ENCODE measurements at places on chromosomes 6 and 20. TPM values are rescaled to one million over a fixed set of nuclear protein-coding genes. Genes with fewer than 3 reads are reported as not detected.
A peak's percentile ranks its signal among the peaks of the same experiment; 100 is the strongest.

TFAP2B gene
- not detected for total RNA-seq

SPDEF gene
- total RNA-seq, result 0.18 TPM

TREM1 gene
- total RNA-seq, result 0.62 TPM

E2F1 gene
- 45.9 TPM for total RNA-seq

HLA-DQA2 gene
- not detected for total RNA-seq

ADTRP gene
- total RNA-seq, result 29.6 TPM

FABP7 gene
- not detected for total RNA-seq

PGC gene
- total RNA-seq, result not detected

GRCh38 chr6:105816847-105817246 lies 269.3 kb upstream of the PRDM1 start:
- peaks cover 12% of the 10 kb centered on the region for H3K4me1 ChIP-seq
- no peaks in the 10 kb centered on the region for H3K36me3 ChIP-seq
- no peak overlapping the region for H3K27ac ChIP-seq
- H3K27me3 ChIP-seq, result peaks cover 9% of the 10 kb centered on the region
- no peak overlapping the region for H3K4me3 ChIP-seq

- H3K4me1 ChIP-seq, result no peaks in the 10 kb centered on the region
- no peak for DNase-seq
- H3K27me3 ChIP-seq, result peaks cover 7% of the 10 kb centered on the region
- no peak overlapping the region for H3K27ac ChIP-seq
- H3K4me3 ChIP-seq, result no peak overlapping the region
- no peaks in the 10 kb centered on the region for H3K36me3 ChIP-seq
These were observed 10.4 kb downstream of the DACT2 start for GRCh38 chr6:168309183-168309582.

DNA sequence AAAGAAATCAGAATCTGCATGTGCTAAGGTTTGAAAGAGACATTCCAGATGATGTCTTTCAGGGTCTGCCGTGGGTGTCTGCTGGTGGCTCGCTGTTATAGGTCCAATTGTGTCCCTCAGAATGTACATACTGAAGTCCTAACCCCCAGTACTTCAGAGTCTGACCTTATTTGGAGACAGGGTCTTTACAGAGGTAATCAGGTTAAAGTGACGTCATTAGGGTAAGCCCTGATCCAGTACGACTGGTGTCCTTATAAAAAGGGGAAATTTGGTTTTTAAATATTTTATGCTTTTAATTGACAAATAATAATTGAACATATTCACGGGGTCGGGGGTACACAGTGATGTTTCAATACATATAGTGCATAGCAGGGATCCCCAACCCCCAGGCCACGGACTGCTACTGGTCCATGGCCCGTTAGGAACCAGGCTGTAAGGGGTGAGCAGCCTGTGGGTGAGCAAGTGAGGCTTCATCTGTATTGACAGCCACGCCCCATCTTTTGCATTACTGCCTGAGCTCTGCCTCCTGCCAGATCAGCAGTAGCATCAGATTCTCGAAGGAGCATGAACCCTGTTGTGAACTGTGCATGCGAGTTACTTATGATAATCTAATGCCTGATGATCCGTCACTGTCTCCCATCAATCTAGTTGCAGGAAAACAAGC lies 33.2 kb upstream of the SLC22A23 start:
- H3K36me3 ChIP-seq, result no peaks in the 10 kb centered on the region
- H3K4me1 ChIP-seq, result no peaks in the 10 kb centered on the region
- peaks cover 27% of the 10 kb centered on the region for H3K27me3 ChIP-seq

DNA sequence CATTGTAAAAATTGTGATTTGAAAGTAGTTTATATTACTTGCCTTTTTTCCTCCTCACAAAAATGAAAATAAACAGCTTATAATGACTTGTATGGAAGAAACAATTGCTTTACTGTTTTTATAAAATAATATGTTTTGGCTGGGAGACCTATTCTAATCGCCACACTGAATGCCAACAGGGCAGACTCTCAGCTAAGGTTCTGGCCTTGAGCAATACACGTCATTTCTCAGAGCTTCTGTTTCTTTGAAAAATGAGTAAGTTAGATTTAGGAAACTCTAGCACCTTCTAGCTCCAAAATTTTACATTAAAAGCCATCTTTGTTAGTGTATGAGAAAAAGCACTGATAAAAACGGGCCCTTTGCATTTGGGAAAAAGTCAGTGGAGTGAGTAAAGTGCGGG lies 166.6 kb downstream of the ARID1B start:
- no peak overlapping the region for H3K4me3 ChIP-seq
- DNase-seq, result no peak
- no peak overlapping the region for H3K27ac ChIP-seq
- H3K27me3 ChIP-seq, result no peaks in the 10 kb centered on the region

DNA sequence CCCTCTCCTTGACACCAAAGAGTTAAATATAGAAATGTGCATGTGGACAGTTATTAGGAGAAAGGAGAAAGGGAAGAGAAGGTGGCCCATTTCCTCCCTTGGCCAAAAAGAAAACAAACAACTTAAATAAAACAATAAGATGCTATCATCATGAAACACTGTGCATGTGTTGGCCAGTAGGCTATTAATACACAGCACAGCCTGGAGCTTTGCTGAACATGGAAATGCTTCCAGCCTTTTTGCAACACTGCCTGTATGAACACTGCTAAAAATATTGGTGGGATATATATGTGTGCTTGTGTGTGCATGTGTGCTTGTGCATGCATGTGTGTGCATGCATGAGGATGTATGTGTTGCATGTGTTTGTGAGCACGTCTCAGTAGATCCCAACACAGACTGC lies 100.4 kb downstream of the LY86 start:
- no peaks in the 10 kb centered on the region for H3K36me3 ChIP-seq
- no peak for DNase-seq
- no peak overlapping the region for H3K4me3 ChIP-seq
- peaks cover 3% of the 10 kb centered on the region for H3K27me3 ChIP-seq
- H3K27ac ChIP-seq, result no peak overlapping the region
- peaks cover 25% of the 10 kb centered on the region for H3K4me1 ChIP-seq

DNA sequence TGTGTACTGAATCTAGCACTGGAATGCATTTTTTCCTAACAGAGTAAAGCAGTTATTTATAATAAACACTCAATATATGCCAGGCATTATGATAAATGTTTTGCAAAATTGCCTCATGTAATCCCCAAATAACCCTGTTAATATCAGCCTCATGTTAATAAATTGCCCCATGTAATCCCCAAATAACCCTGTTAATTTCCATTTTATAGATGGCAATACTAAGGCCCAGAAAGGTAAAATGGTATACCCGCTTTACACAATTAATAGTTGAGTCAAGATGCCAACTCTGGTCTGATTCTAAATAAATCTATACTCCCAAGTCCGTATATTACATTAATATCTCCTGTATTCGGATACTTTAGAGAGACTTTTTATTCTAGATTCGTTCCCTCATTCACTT lies 6.3 kb downstream of the MYB start:
- no peak for DNase-seq
- H3K27ac ChIP-seq, result no peak overlapping the region
- peaks cover 50% of the 10 kb centered on the region for H3K36me3 ChIP-seq

- no peaks in the 10 kb centered on the region for H3K4me1 ChIP-seq
- no peak for DNase-seq
- no peak overlapping the region for H3K4me3 ChIP-seq
- H3K27me3 ChIP-seq, result peaks cover 12% of the 10 kb centered on the region
- no peaks in the 10 kb centered on the region for H3K36me3 ChIP-seq
These were observed 198.8 kb upstream of the NOX3 start for GRCh38 chr6:155654474-155654873.

- H3K36me3 ChIP-seq, result no peaks in the 10 kb centered on the region
- no peak for DNase-seq
- H3K27ac ChIP-seq, result no peak overlapping the region
- H3K4me3 ChIP-seq, result no peak overlapping the region
These were observed 13.6 kb upstream of the ZNF335 start for GRCh38 chr20:45985573-45985972.

DNA sequence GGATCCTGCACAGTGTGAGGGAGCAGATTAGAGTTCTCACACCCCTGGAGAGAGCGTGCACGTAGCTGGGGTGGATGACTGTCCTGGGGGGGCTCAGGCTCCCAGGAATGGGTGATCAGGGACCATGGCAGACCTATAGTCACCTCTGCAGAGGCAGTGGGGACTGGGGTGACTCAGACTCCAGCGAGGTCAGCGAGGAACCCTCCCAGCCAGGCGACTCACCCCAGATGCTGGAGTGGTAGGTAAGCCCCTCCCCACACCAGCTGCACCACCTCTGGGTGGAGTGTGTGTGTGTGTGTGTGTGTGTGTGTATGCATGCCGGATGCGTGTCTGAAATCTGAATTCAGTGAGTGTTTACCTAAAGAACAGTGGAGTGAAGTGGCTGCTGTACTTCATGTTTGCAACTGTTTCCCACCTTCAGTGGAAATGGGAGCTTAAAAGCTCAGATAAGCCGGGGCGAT lies 17.4 kb upstream of the GTSF1L start:
- H3K27ac ChIP-seq, result no peak overlapping the region
- peak; percentile 66 for DNase-seq
- H3K4me1 ChIP-seq, result peaks cover 12% of the 10 kb centered on the region

DNA sequence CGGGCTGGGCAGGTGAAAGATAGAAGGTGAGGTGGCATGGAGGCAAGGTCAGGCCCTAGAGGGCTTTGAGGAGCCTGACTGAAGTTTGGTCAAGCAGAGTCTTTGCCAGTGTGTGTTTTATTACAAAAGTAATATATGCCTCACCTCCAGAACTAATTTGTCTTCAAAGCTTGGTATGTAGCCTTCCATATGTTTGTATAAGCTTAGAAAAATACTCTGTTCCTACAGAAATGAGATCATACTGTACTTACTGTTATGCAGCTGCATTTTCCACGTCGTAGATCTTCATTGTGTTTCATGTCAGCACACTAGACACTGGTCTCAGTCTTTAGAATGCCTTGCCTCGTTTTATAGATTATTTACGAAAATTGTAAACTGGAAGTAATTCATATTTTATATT lies 61.8 kb downstream of the ANKS1A start:
- DNase-seq, result no peak
- peaks cover 1% of the 10 kb centered on the region for H3K36me3 ChIP-seq
- H3K27ac ChIP-seq, result no peak overlapping the region
- peaks cover 8% of the 10 kb centered on the region for H3K4me1 ChIP-seq

GRCh38 chr6:30676660-30677285 lies 4.0 kb upstream of the DHX16 start:
- peaks cover 57% of the 10 kb centered on the region for H3K36me3 ChIP-seq
- DNase-seq, result no peak
- no peaks in the 10 kb centered on the region for H3K27me3 ChIP-seq
- H3K4me1 ChIP-seq, result peaks cover 29% of the 10 kb centered on the region
- no peak overlapping the region for H3K4me3 ChIP-seq

DNA sequence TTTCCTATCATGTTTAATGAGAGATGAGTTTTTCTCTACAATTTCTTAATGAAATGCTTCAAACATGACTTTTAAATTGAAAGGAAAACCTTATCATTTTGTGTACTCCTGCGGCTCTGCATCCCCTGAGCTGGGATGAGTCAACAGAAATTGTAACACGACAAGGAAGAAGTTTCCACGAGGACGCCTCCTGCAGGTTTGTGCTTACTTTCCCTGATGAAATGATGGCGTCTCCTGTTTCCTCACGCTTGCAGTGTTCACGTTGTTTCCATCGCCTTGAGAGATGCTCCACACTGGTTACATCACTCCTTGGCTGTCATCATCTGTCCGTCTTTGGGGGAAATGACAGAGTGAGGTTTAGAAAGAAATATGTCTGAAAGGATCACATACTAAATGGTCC lies 233.7 kb upstream of the ZFP64 start:
- no peak for DNase-seq
- H3K4me3 ChIP-seq, result no peak overlapping the region
- no peak overlapping the region for H3K27ac ChIP-seq
- peaks cover 16% of the 10 kb centered on the region for H3K4me1 ChIP-seq

DNA sequence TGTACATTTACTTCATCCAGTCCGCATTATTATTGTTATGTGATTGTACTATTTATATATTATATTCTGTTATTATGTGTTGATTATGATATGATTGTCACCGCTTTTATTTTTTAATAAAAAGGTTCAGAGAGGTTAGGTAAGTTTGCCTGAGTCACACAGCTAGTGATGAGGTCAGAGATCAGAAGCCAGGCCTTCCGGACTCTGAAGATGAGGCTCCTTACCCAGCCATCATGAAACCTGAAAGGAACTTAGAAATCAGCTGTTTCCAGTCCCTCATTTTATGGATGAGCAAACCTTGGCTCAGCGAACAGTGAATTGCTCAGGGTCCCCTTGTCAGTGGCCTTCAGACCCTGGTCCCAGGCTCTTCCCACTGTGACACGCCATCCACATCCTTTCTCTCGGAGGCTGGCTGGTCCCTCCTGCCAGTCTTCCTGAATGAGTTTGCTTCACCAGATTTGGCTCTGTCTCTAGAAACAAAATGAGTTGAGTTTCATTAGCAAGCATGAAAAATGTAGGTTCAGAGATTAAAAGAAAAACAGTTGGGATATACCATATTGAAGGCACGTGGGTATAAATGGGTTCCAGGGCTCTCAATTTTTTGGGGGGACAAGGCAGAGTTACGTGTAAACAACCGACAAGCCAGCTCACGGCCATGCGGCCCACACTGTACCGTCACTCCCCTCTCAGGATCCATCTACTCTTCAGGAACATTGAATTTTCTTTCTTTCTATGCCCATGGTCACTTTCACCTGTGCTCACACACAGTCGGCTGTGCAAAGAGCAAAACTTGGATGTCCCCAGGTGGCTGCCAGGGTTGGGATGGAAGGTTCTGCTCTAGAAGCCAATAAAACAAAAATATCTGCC lies 132.9 kb downstream of the ZDHHC14 start:
- H3K27me3 ChIP-seq, result no peaks in the 10 kb centered on the region
- H3K27ac ChIP-seq, result no peak overlapping the region
- H3K36me3 ChIP-seq, result no peaks in the 10 kb centered on the region
- DNase-seq, result no peak

- peaks cover 50% of the 10 kb centered on the region for H3K27me3 ChIP-seq
- H3K4me1 ChIP-seq, result peaks cover 10% of the 10 kb centered on the region
These were observed 80.8 kb downstream of the SLC22A3 start for GRCh38 chr6:160428818-160429619.

- peaks cover 4% of the 10 kb centered on the region for H3K4me1 ChIP-seq
- H3K4me3 ChIP-seq, result peak within 1 kb of the TSS; percentile 34
- H3K27ac ChIP-seq, result no peak within 1 kb of the TSS
- DNase-seq, result peak; percentile 73
- peaks cover 35% of the 10 kb centered on the region for H3K27me3 ChIP-seq
These were observed at the start of gene FERMT1 for GRCh38 chr20:6122873-6123648. TSS of gene FERMT1 (minus strand) at chr20:6123030. CDS start at chr20:6119554, 3,476 bp downstream.

- H3K27me3 ChIP-seq, result no peaks in the 10 kb centered on the region
- no peak overlapping the region for H3K27ac ChIP-seq
- H3K4me3 ChIP-seq, result no peak overlapping the region
- H3K4me1 ChIP-seq, result peaks cover 45% of the 10 kb centered on the region
- DNase-seq, result no peak
- H3K36me3 ChIP-seq, result peaks cover 46% of the 10 kb centered on the region
These were observed 32.3 kb upstream of the ALDH8A1 start for GRCh38 chr6:134982161-134982560.

GRCh38 chr20:23782366-23782983 lies 31.7 kb upstream of the CST1 start:
- H3K27ac ChIP-seq, result no peak overlapping the region
- H3K4me1 ChIP-seq, result no peaks in the 10 kb centered on the region
- no peaks in the 10 kb centered on the region for H3K36me3 ChIP-seq
- DNase-seq, result peak; percentile 12
- H3K27me3 ChIP-seq, result peaks cover 3% of the 10 kb centered on the region

GRCh38 chr6:33276581-33276863 lies 401 bp upstream of the B3GALT4 start:
- no peaks in the 10 kb centered on the region for H3K27me3 ChIP-seq
- peaks cover 39% of the 10 kb centered on the region for H3K4me1 ChIP-seq
- peak overlapping the region; percentile 90 for H3K27ac ChIP-seq
- peaks cover 58% of the 10 kb centered on the region for H3K36me3 ChIP-seq

Data from activated CD4-positive, alpha-beta T cell treated with anti-CD3 and anti-CD28 coated beads for 36 hours (primary cell).